Vein endothelial cell (primary cell): ENCODE measurements at places on chromosomes 3 and 15. TPM values are rescaled to one million over a fixed set of nuclear protein-coding genes. Genes with fewer than 3 reads are reported as not detected.

The DLL4 gene
- 80.4 and 101 TPM in 2 replicates for total RNA-seq

The C15orf40 gene
- total RNA-seq, result 12.5 and 19.9 TPM in 2 replicates

The CEP19 gene
- 1.3 and 2.3 TPM in 2 replicates for total RNA-seq

The EIF4A2 gene
- total RNA-seq, result 383 and 453 TPM in 2 replicates

The ITIH1 gene
- total RNA-seq, result not detected in 2 replicates

The SLC9A9 gene
- 0.98 and 1.4 TPM in 2 replicates for total RNA-seq

The DTX3L gene
- total RNA-seq, result 14.0 and 19.5 TPM in 2 replicates

The MEGF11 gene
- under 0.01 TPM in 1 of 2 replicates, not detected in the other for total RNA-seq

The LRRC31 gene
- not detected in 2 replicates for total RNA-seq

The LRRC34 gene
- 1.6 and 3.8 TPM in 2 replicates for total RNA-seq

The ACTRT3 gene
- total RNA-seq, result 4.9 TPM in 2 replicates

The SERPINI2 gene
- not detected in 2 replicates for total RNA-seq
